CD8-positive, alpha-beta memory T cell (primary cell): ENCODE measurements at places on chromosomes 3 and 15.

- no peak for DNase-seq
- H3K27me3 ChIP-seq: no peaks in the 10 kb centered on the region
- no peaks in the 10 kb centered on the region for H3K36me3 ChIP-seq
- no peak overlapping the region for H3K4me3 ChIP-seq
Observed at GRCh38 chr15:71713191-71713809, 97.1 kb upstream of the NR2E3 start.

- H3K36me3 ChIP-seq: no peaks in the 10 kb centered on the region
- no peaks in the 10 kb centered on the region for H3K27me3 ChIP-seq
- no peak for DNase-seq
- no peak overlapping the region for H3K27ac ChIP-seq
Observed at GRCh38 chr3:111848283-111848682, 10.8 kb upstream of the PHLDB2 start.

DNA sequence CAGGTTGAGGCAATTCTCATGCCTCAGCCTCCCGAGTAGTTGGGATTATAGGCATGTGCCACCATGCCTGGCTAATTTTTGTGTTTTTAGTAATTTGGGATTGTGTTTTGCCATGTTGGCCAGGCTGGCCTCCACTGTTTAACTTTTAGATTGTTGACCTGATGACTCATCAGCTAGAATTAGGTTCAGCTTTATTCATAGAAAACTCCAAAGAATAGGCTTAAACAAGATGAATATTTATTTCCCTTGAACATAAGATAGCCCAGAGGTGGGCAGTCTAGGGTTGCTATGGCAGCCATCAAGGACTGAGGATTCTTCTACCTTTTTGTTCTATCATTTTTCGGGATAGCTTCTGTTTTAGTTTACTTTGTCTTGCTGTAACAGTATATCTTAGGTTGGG is 99.6 kb upstream of the SELENOK start:
- H3K27me3 ChIP-seq: no peaks in the 10 kb centered on the region
- no peaks in the 10 kb centered on the region for H3K36me3 ChIP-seq
- H3K27ac ChIP-seq: no peak overlapping the region
- DNase-seq: no peak

DNA sequence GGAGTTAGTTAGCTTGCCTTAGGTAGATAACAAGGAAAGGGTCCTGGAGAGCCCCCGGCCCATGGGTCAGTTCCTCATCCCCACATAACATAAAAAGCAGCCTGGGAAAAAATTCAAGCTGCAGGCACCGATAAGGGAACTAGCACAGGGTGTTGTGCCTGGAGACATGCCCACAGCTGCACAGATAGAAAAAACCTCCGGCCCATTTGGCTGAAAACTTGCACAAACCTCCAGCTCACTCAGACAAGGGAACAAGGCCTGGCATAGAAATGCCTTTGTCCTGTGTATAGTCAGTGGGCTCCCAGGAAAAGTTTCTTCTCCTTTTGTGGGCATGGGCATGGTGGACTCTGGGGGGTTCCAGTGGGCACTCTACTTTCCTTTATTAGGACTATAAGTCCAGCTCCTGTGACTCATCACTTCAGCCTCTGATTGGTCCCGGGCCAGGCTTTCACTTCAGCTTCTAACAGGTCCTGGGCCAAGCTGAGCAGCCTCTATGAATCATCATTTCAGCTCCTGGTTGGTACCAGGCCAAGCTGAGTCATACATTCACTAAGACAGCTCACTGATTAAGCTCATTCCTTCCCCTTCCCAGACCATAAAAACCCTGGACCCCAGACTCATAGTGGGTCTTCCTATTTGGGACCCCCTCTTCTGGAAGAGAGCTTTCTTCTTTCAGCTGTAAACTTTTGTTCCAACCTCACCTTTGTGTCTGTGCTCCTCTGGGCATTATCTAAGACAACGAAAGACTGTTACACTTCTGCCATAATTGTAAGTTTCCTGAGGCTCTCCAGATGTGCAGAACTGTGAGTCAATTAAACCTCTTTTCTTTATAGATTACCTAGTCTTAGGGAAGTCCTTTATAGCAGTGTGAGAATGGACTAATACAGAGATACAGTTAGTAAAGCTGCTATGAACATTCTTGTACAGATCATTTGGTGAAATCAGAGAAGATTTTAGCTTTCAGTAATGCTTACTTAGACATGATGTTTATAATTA is 348.0 kb upstream of the DPPA4 start:
- no peaks in the 10 kb centered on the region for H3K36me3 ChIP-seq
- no peak overlapping the region for H3K27ac ChIP-seq
- no peaks in the 10 kb centered on the region for H3K27me3 ChIP-seq
- H3K4me3 ChIP-seq: no peak overlapping the region
- DNase-seq: no peak
- H3K4me1 ChIP-seq: no peaks in the 10 kb centered on the region

DNA sequence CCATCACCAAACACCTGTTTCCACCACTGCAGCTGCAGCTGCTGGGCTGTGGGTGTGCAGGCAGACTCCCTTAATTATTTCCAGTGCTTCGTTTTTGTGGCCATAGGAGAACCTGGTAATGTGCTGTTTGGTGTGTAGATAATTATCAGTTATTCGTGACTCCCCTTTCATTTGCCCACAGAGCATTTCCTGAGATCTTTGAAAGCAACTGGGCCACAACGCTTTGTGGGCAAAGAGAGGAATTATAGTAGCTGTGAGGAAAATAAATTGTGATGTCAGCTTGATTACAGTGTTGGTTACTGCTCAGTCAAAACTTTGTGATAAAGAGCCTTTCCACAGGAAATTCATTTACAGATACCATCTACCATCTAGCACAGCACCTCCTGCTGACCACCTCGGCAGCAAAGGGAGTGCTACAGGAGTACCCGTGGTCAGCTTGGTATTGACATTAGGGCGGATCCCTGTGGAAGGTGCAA is 193.3 kb upstream of the SLCO3A1 start:
- peaks cover 4% of the 10 kb centered on the region for H3K27me3 ChIP-seq
- H3K36me3 ChIP-seq: no peaks in the 10 kb centered on the region
- peaks cover 3% of the 10 kb centered on the region for H3K4me1 ChIP-seq
- no peak for DNase-seq
